ENCODE measurements at places on chromosomes 3 and 15. TPM values are rescaled to one million over a fixed set of nuclear protein-coding genes. Genes with fewer than 3 reads are reported as not detected.

- H3K4me3 ChIP-seq, result no peak overlapping the region
- no peak overlapping the region for H3K27ac ChIP-seq
- no peaks in the 10 kb centered on the region for H3K36me3 ChIP-seq
- H3K4me1 ChIP-seq, result no peaks in the 10 kb centered on the region
- H3K27me3 ChIP-seq, result peaks cover 5% of the 10 kb centered on the region
Measured at GRCh38 chr3:5023777-5024346, 44.6 kb downstream of the BHLHE40 start.

DNA sequence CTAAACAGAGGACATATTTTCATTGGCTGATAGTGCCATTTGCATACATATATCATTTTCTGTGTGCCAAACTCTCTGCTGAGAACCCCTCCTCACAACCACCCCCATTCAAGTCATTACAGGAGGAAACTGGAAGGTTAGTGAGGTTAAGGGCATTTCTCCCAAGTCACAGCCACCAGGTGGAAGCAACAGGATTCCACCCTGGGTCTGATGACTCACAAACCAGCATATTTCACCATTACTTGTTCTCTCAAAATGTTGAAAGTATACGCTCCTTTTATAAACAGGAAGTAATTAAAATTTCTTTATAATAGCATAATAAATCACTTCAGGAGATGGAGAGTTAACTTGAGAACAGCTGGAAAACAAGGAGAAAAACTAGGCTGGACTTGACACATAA lies 398.6 kb upstream of the WNT5A start:
- peaks cover 3% of the 10 kb centered on the region for H3K36me3 ChIP-seq
- no peaks in the 10 kb centered on the region for H3K27me3 ChIP-seq
- H3K4me1 ChIP-seq, result peaks cover 44% of the 10 kb centered on the region
- H3K27ac ChIP-seq, result no peak overlapping the region

DNA sequence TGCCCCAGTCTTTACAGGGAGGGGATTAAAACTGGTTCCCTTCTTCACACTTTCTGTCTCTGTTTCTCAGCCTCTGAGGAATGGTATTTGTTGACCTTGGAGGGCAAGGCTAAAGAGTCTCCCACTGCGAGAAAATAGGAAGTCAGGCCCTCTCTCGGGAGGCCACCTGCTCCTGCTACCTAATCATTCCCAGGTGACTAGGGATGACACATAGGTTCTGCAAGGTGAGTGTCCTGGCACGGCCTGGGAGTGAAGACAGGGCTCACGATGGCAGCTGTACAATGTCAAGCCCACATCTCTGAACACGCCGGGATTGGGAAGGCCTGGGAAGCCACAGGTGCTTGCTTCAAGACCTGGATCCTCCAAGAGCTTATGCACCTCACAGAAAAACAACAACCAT lies 314.2 kb downstream of the NTRK3 start:
- no peak overlapping the region for H3K27ac ChIP-seq
- no peaks in the 10 kb centered on the region for H3K36me3 ChIP-seq
- peaks cover 8% of the 10 kb centered on the region for H3K4me1 ChIP-seq
- H3K4me3 ChIP-seq, result no peak overlapping the region

DNA sequence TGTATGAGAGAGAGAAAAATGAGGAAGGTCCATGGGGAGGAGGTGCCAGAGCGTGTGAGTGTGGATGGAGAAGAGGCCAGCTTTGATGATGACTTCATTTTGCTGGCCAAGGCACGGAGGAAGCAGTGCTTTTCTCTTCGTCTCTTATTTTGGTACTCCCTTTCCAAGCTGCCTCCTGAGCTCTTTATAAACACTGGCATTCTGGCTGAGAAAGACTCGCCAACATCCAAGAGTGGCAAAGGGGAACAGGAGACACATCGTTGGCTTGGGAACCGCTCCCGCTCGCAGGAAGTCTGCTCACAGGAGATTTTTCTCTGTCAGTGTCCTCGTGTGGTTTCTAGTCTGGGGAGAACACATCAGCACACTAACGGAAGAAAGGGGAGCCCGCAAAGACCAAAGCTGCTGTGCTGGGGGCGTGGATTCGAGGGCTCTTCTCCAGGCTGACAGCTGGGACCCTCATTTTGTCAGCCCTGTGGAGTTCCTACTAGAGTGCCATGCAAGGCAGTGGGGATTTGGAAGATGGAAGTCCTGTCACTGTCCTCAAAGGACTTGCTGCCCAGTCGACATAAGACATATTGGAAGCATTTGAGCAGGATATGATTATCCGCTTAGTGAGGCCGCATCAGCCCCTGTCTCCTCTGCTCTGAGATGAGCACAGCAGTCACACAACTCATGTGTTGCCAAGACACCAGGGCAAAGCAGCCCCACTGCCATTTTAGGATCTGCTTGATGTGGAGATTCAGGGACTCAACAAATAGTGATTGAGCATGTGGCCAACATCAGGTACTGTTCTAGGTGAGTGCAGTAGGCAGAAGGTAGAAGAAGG lies 8.0 kb upstream of the SEMA4B start:
- no peak overlapping the region for H3K27ac ChIP-seq
- H3K36me3 ChIP-seq, result no peaks in the 10 kb centered on the region
- no peaks in the 10 kb centered on the region for H3K27me3 ChIP-seq
- H3K4me3 ChIP-seq, result no peak overlapping the region

GRCh38 chr3:187122261-187122660 lies 17.0 kb downstream of the RPL39L start:
- H3K4me1 ChIP-seq, result no peaks in the 10 kb centered on the region
- H3K27me3 ChIP-seq, result no peaks in the 10 kb centered on the region
- no peak overlapping the region for H3K4me3 ChIP-seq
- DNase-seq, result no peak

DNA sequence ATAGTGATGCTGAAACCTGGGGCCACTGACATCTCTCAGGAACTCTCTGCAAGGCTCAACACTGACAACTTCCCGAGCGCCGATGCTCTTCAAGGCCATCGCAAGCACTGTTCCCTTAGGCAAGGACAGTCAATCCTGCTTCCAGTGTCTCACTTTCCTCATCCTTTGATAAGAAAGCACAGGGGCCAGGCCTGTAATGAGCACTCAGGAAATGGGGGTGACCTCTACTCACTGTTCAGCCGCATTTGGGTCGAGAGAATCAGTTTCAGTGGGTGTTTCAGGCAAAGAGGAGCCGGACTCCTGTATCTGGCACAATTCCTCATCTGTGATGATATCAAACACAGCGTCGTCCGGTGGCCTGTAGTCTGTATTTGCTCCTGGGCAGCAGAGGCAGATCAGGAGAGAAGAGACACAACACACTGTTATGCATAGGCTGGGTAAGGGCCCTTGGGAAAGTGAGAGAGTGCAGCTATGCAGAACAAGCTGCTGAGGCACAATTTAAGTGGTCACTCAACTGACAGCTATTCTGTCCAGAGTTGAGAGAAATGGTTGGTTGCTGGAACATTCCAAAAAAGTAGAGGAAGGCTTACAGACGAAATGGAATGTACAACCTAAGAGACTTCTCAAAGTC lies 11.9 kb downstream of the CXCR6 start:
- DNase-seq, result no peak
- H3K4me1 ChIP-seq, result no peaks in the 10 kb centered on the region
- no peak overlapping the region for H3K27ac ChIP-seq

DNA sequence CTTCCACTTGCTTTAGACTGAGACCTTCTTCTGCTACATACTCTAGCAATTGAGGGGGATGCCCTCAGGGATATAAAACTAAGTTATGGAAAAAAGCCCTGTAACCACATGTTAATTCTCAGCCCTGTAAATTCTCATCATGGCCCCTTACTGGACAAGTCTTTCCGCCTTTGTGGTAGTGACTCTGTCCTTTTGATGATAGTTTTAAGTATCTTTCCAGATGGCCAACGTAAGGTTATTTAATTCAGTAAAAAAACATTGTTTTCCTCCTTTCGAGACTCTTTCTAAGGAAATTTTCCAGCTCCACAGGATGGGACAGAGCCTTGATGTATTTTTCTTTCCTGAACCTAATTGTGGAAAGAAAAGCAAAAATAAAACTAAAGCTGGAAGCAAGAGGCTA lies 25.3 kb upstream of the TM4SF4 start:
- DNase-seq, result no peak
- H3K27me3 ChIP-seq, result no peaks in the 10 kb centered on the region
- H3K36me3 ChIP-seq, result no peaks in the 10 kb centered on the region
- H3K27ac ChIP-seq, result no peak overlapping the region
- peaks cover 4% of the 10 kb centered on the region for H3K4me1 ChIP-seq

DNA sequence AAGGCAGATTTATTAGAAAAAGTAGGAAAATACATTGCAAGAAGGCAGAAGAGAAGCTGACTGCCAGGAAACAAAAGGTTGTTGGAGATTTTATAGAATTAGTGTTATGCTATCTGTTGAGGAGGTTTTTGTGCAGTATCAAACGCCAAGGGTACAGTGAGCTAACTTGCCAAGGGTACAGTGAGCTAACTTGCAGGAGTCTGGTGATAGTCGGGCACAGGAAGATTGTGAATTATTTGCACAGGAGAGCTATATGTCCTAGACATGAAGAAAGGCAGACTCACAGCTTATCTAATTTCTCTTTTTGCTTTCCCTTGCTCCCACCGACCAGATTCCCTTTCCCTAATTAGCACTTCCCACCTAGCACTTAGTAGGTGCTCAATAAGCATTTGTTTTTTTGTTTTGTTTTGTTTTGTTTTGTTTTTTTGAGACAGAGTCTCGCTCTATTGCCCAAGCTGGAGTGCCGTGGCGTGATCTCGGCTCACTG lies 2.7 kb upstream of the CSK start:
- no peak overlapping the region for H3K27ac ChIP-seq
- no peak for DNase-seq
- peaks cover 21% of the 10 kb centered on the region for H3K27me3 ChIP-seq
- no peak overlapping the region for H3K4me3 ChIP-seq
- peaks cover 22% of the 10 kb centered on the region for H3K4me1 ChIP-seq

DNA sequence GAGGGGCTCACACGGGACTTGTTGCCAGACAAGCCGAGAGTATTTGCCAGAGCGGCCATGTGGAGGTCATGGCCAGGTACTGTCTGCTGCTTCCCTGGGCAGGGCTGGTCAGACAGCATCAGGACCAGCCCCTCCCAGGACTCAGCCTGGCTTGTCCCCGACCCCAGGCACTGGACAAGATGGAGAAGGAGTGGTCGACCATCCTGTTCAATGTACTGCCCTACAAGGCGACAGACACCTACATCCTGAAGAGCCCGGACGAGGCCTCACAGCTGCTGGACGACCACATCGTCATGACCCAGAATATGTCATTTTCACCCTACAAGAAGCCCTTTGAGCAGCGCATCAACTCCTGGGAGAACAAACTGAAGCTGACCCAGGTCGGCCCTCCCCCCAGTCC lies 38.6 kb downstream of the DNAH1 start:
- H3K4me1 ChIP-seq, result no peaks in the 10 kb centered on the region
- no peak for DNase-seq
- H3K36me3 ChIP-seq, result no peaks in the 10 kb centered on the region
- no peaks in the 10 kb centered on the region for H3K27me3 ChIP-seq
- H3K4me3 ChIP-seq, result no peak overlapping the region

DNA sequence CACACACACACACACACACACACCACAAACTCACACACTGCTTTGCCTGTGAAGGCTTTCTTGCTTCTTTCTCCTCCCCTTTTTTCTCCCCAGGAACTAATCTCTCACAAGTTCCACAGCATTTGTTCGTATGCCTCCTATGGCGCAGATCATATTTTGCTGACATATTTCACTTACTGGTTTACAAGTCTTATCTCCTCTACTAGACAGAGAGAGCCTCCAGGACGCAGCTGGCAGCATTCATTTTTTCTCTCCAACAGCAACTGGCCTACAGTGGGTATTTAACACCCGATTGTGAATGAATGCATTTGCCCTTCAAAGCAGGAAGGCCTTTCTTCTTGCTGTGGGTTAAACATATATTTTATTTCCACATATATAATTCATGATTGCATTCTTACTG lies 47.0 kb upstream of the DLG1 start:
- DNase-seq, result no peak
- no peak overlapping the region for H3K4me3 ChIP-seq
- no peak overlapping the region for H3K27ac ChIP-seq

DNA sequence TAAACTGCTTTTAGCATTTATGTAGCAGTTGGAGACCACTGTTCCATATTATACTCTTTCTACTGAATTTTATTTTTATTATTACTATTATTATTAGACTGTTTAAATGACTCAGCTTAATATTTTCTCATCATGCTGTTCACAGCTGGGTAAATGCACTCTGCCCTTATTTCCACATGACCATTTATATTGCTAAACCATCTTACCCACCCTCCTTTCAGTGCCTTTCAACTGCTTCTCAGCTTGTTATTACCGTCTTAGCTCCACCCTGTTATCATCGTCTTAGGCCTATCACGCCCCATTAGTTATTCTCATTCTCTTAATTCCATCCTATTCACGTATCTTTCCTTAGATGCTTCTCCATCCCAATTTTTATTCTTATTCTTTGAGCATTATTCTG lies 212.6 kb downstream of the GAP43 start:
- no peak overlapping the region for H3K27ac ChIP-seq
- H3K27me3 ChIP-seq, result no peaks in the 10 kb centered on the region
- peaks cover 22% of the 10 kb centered on the region for H3K4me1 ChIP-seq
- no peak overlapping the region for H3K4me3 ChIP-seq

- no peak overlapping the region for H3K4me3 ChIP-seq
- H3K27me3 ChIP-seq, result no peaks in the 10 kb centered on the region
- H3K27ac ChIP-seq, result no peak overlapping the region
- H3K4me1 ChIP-seq, result no peaks in the 10 kb centered on the region
- DNase-seq, result no peak
Measured at GRCh38 chr15:97410897-97411575, 549.5 kb upstream of the ARRDC4 start.

GRCh38 chr3:95434491-95434890 lies 1371.6 kb downstream of the NSUN3 start:
- no peak for DNase-seq
- no peaks in the 10 kb centered on the region for H3K36me3 ChIP-seq
- no peak overlapping the region for H3K27ac ChIP-seq
- H3K27me3 ChIP-seq, result no peaks in the 10 kb centered on the region
- H3K4me1 ChIP-seq, result peaks cover 7% of the 10 kb centered on the region

- no peak for DNase-seq
- H3K36me3 ChIP-seq, result no peaks in the 10 kb centered on the region
- H3K4me3 ChIP-seq, result no peak overlapping the region
- H3K4me1 ChIP-seq, result no peaks in the 10 kb centered on the region
- no peak overlapping the region for H3K27ac ChIP-seq
Measured at GRCh38 chr3:73437828-73438227, 186.9 kb downstream of the PDZRN3 start.

GRCh38 chr15:80832686-80833085 lies 53.5 kb downstream of the CEMIP start:
- H3K27me3 ChIP-seq, result no peaks in the 10 kb centered on the region
- no peak for DNase-seq
- no peak overlapping the region for H3K4me3 ChIP-seq
- H3K36me3 ChIP-seq, result no peaks in the 10 kb centered on the region

The RTP3 gene
- total RNA-seq, result not detected

The ALDH1A3 gene
- total RNA-seq, result 0.80 TPM

The NR2E3 gene
- total RNA-seq, result 0.28 TPM

The STRIT1 gene
- total RNA-seq, result not detected

The MITF gene
- not detected for total RNA-seq

The RTP1 gene
- total RNA-seq, result 0.43 TPM

All from neural progenitor cell (in vitro differentiated cells).